LHCN-M2 (cell line): ENCODE measurements at places on chromosomes 5 and 9.

GRCh38 chr5:156498226-156498980 lies 171.4 kb downstream of the SGCD start:
- no peak for DNase-seq

GRCh38 chr9:88540251-88540763 lies 5.3 kb downstream of the NXNL2 start:
- DNase-seq = no peak

- peak; percentile 68 for DNase-seq
Measured at GRCh38 chr5:59709846-59710245, 183.7 kb downstream of the PDE4D start.

DNA sequence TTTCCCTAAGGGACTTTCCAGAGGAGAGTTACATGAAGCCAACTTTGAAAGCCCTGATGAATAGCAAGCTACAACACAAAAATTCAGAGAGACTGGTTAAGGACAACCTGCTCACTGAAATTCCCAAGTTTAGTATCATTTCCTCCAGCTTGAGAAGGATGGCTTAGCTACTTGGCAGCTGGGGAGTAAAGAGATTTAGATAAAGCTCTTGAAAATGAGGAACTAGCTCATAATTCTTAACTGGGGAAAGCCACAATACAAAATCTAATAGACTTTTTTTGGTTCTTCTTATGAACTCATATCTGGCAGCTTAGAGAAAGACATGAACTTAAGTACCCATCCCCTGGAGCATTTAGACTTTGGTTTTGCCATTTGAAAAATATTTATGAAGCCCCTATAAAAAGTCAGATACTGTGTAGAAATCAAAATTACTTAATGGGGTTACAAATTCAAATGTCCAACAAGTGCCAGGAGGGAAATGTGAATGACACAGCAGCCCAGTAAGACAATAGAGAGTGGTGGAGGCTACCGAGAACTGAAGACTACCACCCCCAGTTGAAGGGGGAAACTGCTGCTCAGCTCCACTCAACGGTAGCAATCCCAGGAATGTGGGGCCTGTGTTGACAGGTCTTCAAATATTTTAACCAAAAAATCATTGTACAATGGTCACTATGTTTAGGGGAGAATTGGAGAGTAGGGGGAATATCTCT lies 79.4 kb upstream of the ADRB2 start:
- no peak for DNase-seq

DNA sequence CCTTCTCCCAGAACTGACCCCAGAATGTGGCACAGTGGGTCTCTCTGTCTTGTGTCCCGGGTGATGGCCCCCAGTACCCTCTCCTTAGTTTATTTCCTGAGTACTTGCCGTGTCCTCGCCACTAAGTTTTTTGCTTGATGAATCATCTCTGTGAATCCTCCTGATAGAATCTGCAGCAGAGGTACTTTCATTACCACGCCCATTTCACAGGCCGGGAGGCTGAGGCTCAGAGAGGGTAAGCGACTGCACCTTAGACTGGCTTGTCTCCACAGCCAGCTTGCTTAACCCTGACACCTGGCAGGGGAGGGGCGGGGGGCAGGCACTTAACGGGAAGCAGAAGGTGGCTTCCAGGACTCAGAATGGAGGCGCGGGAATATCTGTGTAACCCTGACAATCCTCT lies 7.9 kb upstream of the IER5L start:
- DNase-seq = no peak

- no peak for DNase-seq
Measured at GRCh38 chr5:175378444-175379028, 65.4 kb downstream of the DRD1 start.

DNA sequence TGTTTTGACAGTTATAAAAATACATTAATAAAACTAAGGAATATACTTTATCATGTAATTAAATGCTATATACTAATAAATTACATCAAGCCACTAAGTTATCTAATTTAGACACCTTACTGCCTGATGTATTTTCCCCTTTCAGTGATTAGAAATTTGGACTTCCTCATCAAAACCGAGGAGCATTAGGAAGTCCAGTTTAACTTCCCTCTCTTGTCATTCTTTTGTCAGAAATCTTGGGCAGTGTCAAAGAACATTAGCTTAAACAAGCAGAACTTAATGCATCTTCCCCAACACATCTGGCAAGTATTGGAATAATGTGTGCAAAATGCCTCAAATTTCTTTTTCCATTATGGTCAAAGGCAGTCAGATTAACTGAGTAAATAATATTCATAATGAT lies 81.6 kb downstream of the PLPP1 start:
- DNase-seq = no peak

GRCh38 chr5:115810761-115811160 lies 5.7 kb downstream of the CDO1 start:
- DNase-seq = no peak

DNA sequence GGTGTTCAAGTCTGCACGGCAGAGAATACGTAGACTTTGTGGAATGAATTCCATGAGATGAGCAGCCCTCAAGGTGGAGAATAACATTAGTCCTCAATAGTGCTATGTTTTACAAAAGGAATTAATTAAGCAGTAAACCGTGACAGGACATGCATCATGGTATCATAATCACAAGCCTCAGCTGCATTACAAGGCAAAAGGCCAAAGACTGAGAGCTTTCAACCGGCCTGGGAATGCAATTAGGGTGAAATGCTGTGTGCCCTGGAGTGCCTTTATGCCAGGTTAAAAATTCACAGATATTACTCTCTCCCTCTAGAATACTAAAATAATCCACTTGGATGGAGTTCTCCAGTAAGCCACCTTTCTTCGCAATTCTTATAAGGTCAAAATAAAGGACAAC lies 270.6 kb downstream of the MLLT3 start:
- no peak for DNase-seq

- peak; percentile 60 for DNase-seq
Measured at GRCh38 chr5:87141544-87141943, 126.1 kb upstream of the RASA1 start.

DNA sequence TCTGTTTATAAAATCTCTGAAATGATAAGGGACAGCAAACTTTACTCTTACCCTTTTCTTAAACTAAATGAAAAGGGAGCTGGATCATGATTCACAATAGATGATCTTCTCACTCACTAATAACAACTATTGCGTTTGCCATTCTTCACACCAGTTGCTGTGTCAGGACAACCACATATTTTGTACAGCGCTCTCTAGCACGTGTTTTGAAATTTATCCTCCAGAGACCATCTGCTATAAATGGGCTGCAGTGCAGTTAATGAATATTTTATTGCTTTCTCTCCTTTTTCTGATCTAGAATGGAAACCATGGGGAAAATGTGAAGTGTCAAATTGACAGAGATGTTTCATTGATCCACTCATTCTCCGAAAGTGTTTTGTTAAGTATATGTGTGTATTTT lies 258.4 kb upstream of the CCNH start:
- no peak for DNase-seq

GRCh38 chr5:34959323-34959722 lies 30.0 kb downstream of the DNAJC21 start:
- peak; percentile 34 for DNase-seq

DNA sequence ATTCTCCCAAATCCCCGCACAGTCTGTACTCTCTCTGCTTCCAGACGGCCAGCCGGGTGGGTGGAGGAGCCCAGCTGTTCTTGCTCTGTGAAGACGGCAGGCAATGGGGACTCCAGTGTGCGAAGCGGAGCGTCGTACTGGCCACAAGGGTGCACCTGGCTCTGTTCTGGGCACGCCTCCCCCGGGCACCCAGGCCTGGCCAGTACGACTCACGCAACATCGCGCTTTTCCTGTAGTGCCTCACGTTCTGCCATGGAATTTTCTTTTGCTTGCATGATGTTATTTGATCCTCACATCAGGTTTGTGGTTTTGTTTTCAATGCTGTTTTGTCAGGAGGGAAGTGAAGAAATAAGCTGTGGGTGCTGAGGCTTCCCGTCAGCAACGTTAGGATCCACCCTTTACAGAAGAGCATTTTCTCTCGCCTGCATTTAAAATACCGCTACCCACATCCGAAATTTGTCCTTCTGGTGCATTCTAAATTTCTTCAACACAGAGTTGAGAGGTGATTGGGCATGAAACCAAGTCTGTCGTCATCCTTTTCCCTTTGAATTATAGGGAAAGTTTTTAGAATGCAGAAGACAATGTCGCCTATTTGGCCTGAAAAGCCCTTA lies 311.7 kb downstream of the TRIM36 start:
- peak; percentile 1 for DNase-seq

GRCh38 chr5:128241051-128241695 lies 157.6 kb downstream of the SLC12A2 start:
- peak; percentile 84 for DNase-seq

GRCh38 chr5:129616517-129616916 lies 131.4 kb upstream of the MINAR2 start:
- DNase-seq = no peak

DNA sequence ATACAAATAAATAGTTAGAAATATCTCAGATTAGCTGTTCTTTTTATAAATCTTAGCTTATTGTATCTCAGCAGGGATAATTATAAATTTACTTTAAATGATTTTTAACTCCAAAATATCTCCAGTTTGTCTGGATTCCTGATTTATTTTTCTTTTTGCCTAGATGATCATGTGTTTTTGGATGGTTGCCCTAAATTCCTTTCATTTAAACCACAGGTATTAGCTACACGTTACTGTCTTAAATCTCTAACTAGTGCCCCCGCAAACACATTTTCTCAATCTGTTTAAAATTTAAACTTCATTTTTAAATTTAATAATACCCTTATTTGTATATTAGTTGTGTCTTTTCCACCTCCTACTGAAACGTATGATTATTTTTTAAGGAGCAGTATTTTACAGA lies 5.6 kb downstream of the FER start:
- peak; percentile 26 for DNase-seq

GRCh38 chr5:131867524-131867923 lies 70.7 kb upstream of the FNIP1 start:
- DNase-seq = no peak

DNA sequence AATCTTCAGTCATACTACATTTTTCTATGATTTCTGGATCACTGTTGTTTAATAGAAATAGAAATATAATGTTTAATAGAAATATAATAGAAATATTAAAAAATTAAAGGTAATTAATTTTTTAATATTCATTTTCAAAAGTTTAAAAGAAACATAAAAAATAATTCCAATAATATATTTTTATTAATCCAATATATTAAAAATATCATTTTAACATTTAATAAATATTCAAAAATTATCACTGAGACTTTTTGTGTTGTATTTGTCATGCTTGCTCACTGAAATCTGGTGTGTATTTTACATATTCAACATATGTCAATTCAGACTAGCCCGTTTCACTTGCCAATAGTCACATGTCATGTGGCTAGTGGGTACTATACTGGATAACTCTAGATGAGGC lies 80.6 kb upstream of the SLCO6A1 start:
- no peak for DNase-seq

DNA sequence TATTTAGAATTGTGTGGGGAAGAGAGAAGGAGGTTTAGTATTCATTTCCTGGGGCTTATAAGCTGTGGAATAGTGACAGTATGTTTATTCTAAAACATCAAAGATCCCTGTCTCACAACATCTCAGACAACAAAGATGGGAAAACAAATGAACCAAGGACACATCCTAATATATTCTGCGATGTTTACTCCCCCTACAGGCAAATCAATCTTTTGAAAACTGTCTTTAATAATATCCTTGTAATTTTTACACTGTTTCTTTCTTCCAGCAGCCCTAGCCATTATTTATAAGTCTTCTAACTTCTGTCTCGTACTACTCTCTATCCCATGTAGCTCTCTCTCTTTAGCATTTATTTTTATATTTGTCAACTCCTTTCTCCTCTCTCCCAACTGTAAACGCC lies 33.5 kb upstream of the TMEM252 start:
- no peak for DNase-seq

DNA sequence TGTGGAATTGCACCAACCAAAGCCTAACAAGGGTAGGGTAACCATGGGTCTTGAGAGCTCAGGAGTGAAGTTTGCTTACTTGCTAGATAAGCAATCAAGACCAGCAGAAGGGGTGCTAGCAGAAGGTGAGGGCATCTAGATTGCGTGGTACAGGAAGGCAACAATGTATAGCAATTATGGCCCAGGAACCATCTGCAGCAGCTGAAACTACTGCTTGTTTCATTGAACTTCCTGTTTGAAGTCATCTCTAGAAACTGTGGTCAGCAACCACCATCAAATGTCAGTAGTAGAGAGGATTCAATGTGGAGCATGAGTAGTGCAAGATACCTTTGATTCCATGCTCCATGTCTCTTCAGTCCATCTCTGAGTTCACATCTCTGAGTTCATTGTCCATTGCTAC lies 462.1 kb upstream of the GRAMD2B start:
- peak; percentile 0 for DNase-seq

DNA sequence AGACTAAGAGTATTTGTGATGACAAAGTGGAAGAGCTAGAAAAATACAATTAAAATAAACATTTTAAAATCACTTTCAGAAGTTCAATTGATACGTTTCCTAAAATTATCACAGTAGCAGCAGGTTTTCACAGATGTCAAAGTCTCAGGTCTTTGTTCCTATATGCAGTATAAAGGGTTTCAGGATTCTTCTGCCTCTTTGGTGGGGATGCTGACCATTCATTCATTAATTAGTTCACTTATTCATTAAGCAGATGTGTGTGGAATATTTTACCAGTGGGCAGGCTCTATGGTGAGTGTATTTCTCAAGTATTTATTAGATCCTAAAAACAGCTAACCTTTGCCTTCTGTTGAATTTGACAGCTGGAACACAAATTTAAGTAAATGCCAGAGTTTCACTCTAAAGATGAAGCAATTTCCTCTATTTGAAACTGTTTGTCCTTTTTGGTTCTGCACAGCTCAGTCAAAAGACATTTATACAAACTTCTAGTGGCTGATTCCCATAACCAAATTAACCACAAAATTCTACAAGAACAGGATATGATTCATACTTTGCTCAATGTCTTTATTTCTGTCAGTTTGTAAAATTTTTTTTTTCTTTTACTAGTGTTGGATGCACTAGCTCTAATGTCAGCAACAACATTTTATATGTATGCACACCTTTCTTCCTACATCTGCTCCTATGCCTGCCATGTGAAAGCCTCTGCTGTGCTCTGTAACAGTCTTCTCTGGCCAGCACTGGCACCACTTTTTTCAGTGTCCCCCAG lies 75.9 kb upstream of the PRR16 start:
- peak; percentile 98 for DNase-seq

- DNase-seq = peak; percentile 72
Measured at GRCh38 chr5:154708846-154709245, 46.3 kb upstream of the LARP1 start.
